Left cardiac atrium (tissue), 4 donors: ENCODE measurements at places on chromosomes 16 and 17. TPM values are rescaled to one million over a fixed set of nuclear protein-coding genes. Genes with fewer than 3 reads are reported as not detected.

CNGB1 gene
- not detected for total RNA-seq

- DNase-seq, result peak; percentile 72
Measured at GRCh38 chr16:66996324-66996982, 8.1 kb downstream of the CES4A start.

TAT gene
- total RNA-seq, result not detected

GRCh38 chr17:61821655-61822054 lies 41.7 kb downstream of the BRIP1 start:
- no peak for DNase-seq

DNA sequence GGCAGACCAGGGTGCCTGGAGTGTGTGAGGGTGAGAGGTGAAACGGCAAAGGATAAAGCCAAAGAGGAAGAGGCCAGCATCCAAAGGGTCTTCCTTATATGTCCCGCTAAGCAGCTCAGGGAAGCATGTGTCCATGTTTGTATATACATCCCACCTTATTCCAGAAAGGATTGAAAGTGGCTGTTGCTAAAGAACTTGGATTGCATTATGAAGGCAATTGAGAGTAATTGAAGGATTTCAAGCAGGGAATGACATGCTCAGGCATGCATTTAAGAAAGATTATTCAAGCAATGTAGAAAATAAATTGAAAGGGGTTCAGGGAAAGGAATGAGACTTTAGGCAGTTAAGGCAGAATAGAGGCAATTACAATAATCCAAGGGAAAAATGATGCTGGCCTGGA lies 237.6 kb upstream of the SOX9 start:
- DNase-seq, result no peak

LPO gene
- total RNA-seq, result not detected

- no peak for DNase-seq
Measured at GRCh38 chr16:82331397-82331796, 161.4 kb upstream of the MPHOSPH6 start.

NLRC3 gene
- 0.81 TPM for total RNA-seq

DNA sequence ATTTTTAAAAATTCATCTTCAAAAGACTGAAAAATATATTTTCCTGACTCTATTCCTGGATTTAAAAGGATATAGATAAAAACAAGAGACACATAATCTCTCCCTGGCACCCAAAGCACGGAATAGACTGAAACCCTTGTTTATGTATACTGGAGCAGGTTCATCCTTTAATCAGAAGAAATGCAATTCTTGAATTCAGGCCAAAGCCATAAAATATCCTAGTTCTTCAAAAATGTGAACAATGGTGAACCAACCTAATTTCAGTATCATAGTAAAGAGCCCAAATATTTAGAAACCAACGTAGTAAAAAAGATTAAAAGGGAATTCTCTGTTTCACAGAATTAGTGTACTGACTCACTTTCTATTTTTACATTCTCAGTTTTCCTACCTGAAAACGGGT lies 188.5 kb upstream of the C17orf78 start:
- DNase-seq, result no peak

CRISPLD2 gene
- total RNA-seq, result 58.3 TPM

DNA sequence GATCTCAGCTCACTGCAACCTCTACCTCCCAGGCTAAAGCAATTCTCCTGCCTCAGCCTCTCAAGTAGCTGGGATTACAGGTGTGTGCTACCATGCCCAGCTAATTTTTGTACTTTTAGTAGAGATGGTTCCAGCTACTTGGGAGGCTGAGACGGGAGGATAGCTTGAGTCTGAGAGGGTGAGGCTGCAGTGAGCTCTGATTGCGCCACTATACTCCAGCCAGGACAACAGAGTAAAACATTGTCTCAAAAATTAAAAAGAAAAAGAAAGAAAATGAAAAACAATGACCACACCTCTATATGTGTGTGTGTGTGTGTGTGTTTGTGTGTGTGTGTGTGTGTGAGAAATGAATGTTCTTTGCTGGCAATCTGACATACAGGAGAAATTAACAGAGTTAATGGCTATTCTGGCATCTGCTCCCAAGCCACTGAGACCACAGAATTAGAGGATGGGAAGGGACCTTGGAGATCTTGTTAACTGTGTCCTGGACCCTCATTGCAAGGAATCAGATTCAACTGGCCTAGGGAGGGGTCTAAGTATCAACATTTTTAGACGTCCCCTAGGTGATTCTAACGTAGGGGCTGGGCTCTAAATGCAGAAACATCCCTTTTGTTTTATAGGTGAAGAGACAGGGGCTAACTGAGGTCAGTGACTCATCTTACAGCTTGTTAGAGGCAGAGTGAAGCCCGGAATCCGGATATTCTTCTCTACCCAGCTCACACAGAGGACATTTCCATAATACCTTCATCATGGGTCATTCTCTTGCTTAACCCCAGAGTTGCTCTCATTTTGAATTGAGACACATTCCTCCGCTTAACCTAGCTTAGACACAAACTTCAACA lies 16.4 kb upstream of the MARCHF10 start:
- DNase-seq, result no peak

KRTAP4-8 gene
- total RNA-seq, result not detected

DNA sequence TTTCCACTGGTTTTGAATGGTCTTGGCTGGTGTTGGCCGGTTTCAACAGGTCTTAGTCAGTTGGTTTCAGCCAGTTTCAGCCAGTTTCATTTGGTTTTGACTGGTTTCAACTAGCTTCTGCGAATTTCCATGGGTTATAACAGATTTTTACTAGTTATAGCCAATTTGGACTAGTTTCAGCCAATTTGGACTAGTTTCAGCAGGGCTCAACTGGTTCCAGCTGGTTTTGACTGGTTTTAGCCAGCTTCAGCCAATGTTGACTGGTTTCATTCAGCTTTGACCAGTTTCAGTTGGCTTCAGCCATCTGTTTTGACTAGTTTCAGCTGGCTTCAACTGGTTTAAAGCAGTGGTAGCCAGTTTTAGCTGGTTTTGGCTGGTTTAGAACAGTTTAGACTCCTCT lies 432.6 kb downstream of the UTP18 start:
- no peak for DNase-seq

- no peak for DNase-seq
Measured at GRCh38 chr16:53692146-53692545, 11.5 kb downstream of the RPGRIP1L start.

GRCh38 chr16:17206712-17207111 lies 264.0 kb downstream of the XYLT1 start:
- DNase-seq, result no peak

- no peak for DNase-seq
Measured at GRCh38 chr17:34371405-34372100, 8.5 kb upstream of the CCL1 start.

DNA sequence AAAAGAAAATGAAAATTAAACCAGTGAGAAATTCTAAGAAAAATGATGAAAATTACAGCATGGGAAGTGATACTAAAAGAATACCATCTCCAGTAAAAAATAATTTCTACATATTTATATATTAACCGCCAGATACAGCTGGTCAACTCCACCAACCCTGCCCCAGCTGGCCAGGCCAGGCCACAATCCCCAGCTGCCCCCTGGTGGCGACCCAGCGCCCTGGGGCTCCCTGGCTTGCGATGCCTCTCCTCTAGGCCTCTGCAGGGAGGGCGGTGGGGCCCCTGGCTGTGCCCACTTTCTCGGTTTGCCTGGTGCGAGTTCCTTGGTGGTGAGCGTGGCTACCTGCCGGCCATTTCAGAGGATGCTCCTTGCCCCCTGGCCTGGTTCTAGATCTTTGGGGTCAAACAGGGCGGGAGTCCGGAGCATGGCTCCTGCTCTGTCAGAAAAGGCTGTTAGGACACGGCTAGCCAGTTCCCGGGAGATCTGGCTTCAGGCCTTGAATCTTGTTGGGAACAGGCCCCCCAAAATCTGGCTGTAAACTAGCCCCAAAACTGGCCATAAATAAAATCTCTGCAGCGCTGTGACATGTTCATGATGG lies 14.5 kb downstream of the GLIS2 start:
- DNase-seq, result peak; percentile 85

SPEM1 gene
- not detected for total RNA-seq

HS3ST3A1 gene
- 0.16 TPM for total RNA-seq

DNA sequence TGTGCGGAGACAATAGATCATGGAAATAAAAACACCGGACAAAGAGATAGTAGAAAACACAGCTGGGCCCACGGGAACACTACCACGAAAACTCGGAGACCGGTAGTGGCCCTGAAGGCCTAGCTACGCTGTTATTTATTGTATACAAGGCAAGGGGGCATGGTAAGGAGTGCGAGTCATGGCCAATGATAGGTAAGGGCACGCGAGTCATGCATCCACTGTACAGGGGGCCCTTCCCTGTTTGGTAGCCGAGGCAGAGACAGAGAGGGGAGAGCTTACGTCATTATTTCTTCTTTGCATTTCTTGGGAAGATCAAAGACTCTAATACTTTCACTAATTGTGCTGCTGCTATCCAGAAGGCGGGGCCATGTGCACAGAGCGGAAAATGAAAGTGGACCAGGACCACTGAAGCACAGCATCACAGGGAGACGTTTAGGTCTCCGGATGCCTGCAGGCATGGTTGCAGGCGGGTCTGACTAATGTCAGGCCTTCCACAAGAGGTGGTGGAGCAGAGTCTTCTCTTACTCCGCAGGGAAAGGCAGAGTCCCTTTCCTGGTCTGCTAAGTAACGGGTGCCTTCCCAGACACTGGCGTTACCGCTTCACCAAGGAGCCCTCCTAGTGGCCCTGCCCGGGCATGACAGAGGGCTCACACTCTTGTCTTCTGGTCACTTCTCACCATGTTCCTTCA lies 74.4 kb upstream of the ARL4D start:
- DNase-seq, result no peak

DNA sequence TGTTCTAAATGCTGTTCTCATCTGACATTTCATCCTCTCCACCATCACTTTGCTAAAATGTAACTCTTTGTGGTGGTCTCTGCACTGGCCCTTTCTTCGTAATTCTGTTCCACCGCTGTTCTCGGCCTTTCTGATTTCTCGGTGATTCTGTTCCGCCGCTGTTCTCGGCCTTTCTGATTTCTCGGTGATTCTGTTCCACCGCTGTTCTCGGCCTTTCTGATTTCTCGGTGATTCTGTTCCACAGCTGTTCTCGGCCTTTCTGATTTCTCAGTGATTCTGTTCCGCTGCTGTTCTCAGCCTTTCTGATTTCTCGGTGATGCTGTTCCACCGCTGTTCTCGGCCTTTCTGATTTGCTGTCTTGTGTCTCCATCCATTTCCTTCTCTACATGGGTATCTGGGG lies 12.3 kb downstream of the FOXF1 start:
- DNase-seq, result no peak

- DNase-seq, result no peak
Measured at GRCh38 chr17:60510031-60510430, 16.0 kb downstream of the APPBP2 start.

GRCh38 chr16:11797957-11798299 lies 870 bp upstream of the ZC3H7A start:
- DNase-seq, result no peak

CTRB2 gene
- not detected for total RNA-seq

- no peak for DNase-seq
Measured at GRCh38 chr16:17692484-17692883, 221.7 kb upstream of the XYLT1 start.

GRCh38 chr17:20916383-20916782 lies 126.4 kb downstream of the USP22 start:
- DNase-seq, result no peak

DNA sequence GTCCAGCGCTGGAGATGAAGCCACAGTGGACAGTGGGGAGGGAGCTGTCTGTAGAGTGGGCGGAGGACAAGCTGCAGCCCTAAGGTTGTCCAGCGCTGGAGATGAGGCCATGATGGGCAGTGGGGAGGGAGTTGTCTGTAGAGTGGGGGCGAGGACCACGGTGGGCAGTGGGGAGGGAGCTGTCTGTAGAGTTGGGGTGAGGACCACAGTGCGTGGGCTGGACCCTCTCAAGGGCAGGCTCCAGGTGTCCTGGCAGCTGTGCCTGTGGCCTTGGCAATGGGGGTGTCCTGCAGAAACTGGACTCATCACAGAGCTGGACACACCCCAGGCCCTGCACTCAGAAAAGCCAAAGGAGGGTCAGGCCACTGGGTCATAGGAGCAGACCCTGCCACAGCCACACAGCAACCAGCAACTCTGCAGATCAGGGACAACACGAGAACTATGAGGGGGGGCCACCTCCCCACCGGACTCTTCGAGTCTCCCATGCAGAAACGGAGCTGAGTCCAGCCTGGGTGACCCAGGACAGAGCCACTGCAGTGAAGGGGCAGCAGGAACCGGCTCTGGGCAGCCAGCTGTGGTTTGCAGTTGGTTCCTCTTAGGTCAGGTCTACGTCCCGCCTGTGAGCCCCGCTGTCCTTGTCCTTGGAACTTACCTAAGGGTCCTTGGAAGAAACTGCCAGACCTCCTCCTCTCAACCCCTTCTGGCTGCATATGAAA lies 33.4 kb upstream of the CBFA2T3 start:
- peak; percentile 5 for DNase-seq

- DNase-seq, result no peak
Measured at GRCh38 chr16:72236866-72237265, 64.9 kb upstream of the PMFBP1 start.

RSL1D1 gene
- 98.4 TPM for total RNA-seq

SKAP1 gene
- 0.31 TPM for total RNA-seq

KRT33B gene
- not detected for total RNA-seq

DNA sequence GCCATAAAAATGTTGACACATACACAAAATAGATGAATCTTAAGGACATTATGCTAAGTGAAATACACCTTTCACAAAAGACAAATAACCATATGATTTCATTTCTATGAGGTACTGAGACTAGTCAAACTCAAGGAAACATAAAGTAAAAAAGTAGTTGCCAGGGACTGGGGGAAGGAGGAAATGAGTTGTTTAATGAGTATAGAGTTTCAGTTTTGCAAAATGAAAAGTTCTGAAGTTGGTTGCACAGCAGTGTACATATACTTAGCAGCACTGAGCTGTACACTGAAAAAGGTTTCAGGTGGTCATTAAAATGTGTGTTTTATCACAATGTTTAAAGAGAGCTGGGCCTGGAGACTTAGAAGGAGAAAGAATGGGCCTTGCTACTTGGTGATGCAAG lies 4.7 kb upstream of the SLC13A2 start:
- DNase-seq, result no peak

DNA sequence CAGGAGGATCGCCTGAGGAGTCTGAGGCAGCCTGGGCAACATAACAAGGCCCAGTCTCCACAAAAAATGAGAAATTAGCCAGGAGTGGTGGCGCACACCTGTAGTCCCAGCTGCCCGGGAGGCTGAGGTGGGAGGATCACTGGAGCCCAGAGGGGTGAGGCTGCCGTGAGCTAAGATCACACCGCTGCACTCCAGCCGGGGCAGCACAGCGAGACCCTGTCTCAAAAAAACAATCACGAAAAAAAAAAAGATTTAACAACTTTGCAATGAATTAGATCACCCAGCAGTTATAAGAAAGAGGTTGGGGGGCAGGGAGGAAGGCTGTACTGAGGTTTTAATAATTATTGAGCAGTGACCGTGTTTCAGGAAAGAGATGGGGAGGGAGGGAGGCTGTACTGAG lies 49.4 kb downstream of the RPH3AL start:
- DNase-seq, result peak; percentile 7

- DNase-seq, result no peak
Measured at GRCh38 chr16:89481356-89481955, 8.9 kb downstream of the ANKRD11 start.

DNA sequence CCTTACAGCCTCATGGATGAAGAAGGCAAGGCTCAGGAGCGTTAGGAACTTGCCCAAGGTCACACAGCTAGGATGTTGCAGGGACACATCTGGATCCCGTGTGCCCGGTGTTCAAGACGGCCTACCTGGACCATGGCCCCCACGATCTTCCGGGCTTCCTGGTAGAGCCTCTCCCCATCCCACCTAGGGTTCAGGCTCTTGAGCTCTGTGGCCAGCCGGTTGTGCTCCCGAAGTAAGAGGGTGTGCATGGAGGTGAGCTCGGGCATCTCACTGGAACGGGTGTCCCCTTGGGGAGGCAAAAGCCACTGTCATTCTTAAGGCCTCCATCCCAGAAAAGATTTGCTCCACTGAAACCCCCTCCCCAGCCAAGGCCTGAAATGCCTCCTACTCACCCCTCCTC lies 5.3 kb downstream of the MPO start:
- no peak for DNase-seq
